Endothelial cell of umbilical vein (primary cell): ENCODE measurements at places on chromosomes 13 and 19. TPM values are rescaled to one million over a fixed set of nuclear protein-coding genes. Genes with fewer than 3 reads are reported as not detected.

DNA sequence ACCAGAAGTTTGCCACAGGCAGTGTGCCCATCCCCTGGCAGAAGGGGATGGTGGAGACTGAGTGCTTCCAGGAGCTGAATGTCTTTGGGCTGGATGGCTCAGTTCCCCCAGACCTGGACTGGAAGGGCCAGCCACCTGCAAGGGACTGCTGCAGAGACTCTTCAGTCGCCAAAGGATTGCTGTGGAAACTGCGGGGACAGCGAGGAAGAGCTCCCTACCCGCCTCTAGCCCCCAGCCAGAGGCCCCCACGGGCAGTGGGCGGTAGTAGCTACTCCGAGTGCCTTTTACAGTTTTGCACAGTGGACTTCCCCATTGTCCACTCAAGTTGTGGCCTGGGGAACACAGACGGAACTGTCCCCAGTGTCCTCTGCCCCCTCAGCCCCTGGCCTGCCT is 138.5 kb downstream of the ZDHHC20 start:
- DNase-seq: no peak

DNA sequence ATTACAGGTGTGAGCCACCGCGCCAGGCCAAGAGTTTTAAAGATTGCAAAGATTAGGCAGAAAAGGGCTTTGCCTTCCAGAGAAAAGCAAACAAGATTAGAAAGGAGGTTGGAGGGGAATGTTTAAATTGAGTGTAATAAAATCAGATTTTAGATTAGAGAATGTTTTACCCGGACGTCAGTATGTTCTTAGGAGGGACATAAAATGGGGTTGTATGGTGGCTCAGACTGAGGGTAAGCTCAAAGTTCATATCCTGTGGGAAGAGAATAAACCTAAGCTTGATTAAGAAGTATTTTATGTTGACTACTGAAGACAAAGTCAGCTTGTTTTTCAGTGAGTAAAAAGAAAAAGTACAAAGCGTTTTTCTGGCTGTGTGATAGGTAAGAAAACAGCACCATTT is 34.1 kb upstream of the ZNF681 start:
- DNase-seq: no peak

DNA sequence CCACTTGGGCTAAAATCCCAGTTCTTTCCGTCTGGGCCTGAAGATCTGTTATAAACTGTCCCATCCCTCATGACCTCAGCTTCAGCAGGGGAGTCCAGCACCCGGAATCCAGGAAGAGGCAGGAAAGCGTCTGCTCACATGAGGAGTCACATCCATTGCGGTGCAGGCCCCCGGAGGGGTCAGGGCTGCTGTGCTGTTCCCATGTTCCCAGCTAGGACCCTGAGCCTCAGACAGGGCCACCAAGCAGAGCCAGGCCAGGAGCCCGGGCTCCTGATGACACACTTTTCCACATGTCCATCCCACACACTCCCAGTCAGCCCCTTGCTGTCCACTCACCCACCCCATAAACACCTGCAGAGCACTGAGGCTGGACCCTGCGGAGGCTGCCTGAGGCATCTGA is 45.3 kb upstream of the VSTM2B start:
- no peak for DNase-seq

- DNase-seq: no peak
Measured at GRCh38 chr19:47123406-47123805, 7.2 kb upstream of the SAE1 start.

The KCNJ14 gene
- polyA plus RNA-seq: 0.26 and 0.32 TPM in 2 replicates

The CDX2 gene
- polyA plus RNA-seq: not detected in 2 replicates

The CACNG8 gene
- polyA plus RNA-seq: 0.11 and 0.18 TPM in 2 replicates

The ZNF225 gene
- 0.83 and 0.92 TPM in 2 replicates for polyA plus RNA-seq

The ZNF772 gene
- polyA plus RNA-seq: 1.5 and 3.1 TPM in 2 replicates

The LHB gene
- 1.3 and 1.4 TPM in 2 replicates for polyA plus RNA-seq

The BEST2 gene
- polyA plus RNA-seq: not detected in 2 replicates
